Mammary microvascular endothelial cell (primary cell): ENCODE measurements at places on chromosomes 2 and 18. TPM values are rescaled to one million over a fixed set of nuclear protein-coding genes. Genes with fewer than 3 reads are reported as not detected.

C2orf81 gene
- 0.59 and 0.67 TPM in 2 replicates for total RNA-seq

CGREF1 gene
- 1.5 and 3.5 TPM in 2 replicates for total RNA-seq

MAPK4 gene
- total RNA-seq: not detected in 2 replicates

CXCR4 gene
- 17.1 and 17.2 TPM in 2 replicates for total RNA-seq

MDH1B gene
- not detected in 2 replicates for total RNA-seq

TCF23 gene
- not detected in 2 replicates for total RNA-seq

TPO gene
- not detected in 2 replicates for total RNA-seq

CFAP65 gene
- total RNA-seq: not detected in 2 replicates

IMP4 gene
- 114 TPM in 2 replicates for total RNA-seq

METTL5 gene
- 45.0 and 95.3 TPM in 2 replicates for total RNA-seq

CD8B2 gene
- total RNA-seq: not detected in 2 replicates

AMER3 gene
- total RNA-seq: not detected in 2 replicates

CYP26B1 gene
- total RNA-seq: 18.0 and 19.7 TPM in 2 replicates

CDCA7 gene
- 21.0 and 22.5 TPM in 2 replicates for total RNA-seq

TRIM43 gene
- total RNA-seq: not detected in 2 replicates

C2orf78 gene
- not detected in 2 replicates for total RNA-seq

CRYBA2 gene
- not detected in 2 replicates for total RNA-seq

SPDYA gene
- total RNA-seq: 0.05 TPM in 1 of 2 replicates, not detected in the other

WDCP gene
- total RNA-seq: 10.6 and 12.1 TPM in 2 replicates

MC2R gene
- not detected in 2 replicates for total RNA-seq

ZNF385B gene
- not detected in 2 replicates for total RNA-seq

RGPD8 gene
- total RNA-seq: 1.5 and 2.1 TPM in 2 replicates

SPC25 gene
- 18.6 and 18.8 TPM in 2 replicates for total RNA-seq

AGXT gene
- total RNA-seq: not detected in 2 replicates

FHOD3 gene
- total RNA-seq: 0.05 TPM in 1 of 2 replicates, not detected in the other

DOK6 gene
- total RNA-seq: under 0.01 TPM in 1 of 2 replicates, not detected in the other

LOXHD1 gene
- total RNA-seq: not detected in 2 replicates

ARHGAP15 gene
- not detected in 2 replicates for total RNA-seq

SERPINB13 gene
- not detected in 2 replicates for total RNA-seq
